Globus pallidus (tissue), 1 donor: ENCODE measurements at places on chromosomes 13 and 19.

DNA sequence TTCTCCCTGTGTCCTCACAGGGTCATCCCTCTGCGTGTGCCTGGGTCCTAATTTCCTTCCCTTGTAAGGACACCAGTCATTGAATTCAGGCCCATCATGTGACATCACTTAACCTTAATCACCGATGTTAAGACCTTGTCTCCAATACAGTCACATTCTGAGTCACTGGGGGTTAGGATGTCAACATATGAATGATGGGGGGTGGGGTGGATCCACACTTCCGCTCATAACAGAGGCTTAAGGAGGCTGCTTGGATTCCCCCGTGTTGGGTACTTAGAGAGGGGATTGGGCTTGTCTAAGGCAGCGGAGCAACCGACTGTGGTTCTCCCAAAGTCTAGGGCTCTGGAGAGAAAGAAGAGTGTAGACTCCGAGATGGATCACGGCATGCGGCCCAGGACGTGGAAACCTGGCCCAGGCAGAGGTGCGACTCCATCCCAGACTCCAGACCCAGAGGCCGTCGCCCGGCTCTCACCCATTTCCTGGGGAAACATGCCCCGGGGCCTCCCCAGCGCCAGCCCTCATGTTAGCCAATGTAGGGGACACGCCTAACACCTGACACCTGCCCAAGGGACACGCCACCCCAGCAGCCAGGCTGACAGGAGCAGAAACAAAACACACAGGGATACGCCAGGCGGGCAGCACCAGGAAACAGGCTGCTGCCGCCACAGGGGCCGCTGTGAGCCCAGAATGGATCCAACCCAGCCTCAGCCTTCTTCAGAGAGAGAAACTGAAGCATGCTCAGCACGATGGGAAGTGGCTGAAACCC lies 17.1 kb upstream of the IGLON5 start:
- no peak for DNase-seq

GRCh38 chr19:48749571-48750198 lies 2.8 kb downstream of the FUT1 start:
- DNase-seq: no peak

- no peak for DNase-seq
These were observed 310.7 kb downstream of the ITGBL1 start for GRCh38 chr13:101763191-101763590.

- no peak for DNase-seq
These were observed 299.7 kb downstream of the LMO7 start for GRCh38 chr13:75935805-75936204.

DNA sequence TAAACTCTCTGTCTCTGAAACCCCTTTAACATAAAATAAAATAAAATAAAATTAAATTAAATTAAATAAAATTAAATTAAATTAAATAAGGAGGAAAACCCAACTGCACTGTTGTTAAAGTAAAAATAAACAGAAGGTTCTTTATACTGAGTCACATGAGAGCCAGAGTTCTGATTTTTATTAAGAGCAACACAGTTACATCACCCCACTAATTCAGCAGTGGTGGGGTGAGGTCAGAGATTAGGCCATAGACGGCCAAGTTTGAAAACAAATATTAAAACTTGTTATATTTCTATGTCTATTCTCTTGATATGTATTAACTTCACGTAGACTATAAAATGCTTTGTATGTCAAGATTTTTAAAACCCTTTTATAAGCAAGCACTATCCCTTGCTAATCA lies 59.5 kb downstream of the MYCBP2 start:
- peak; percentile 14 for DNase-seq

GRCh38 chr13:35283856-35284255 lies 192.6 kb downstream of the MAB21L1 start:
- DNase-seq: no peak

GRCh38 chr13:113468029-113468428 lies 14.7 kb upstream of the ADPRHL1 start:
- no peak for DNase-seq
